ENCODE measurements at places on chromosomes 4 and X. TPM values are rescaled to one million over a fixed set of nuclear protein-coding genes. Genes with fewer than 3 reads are reported as not detected.

- no peak for DNase-seq
These were observed 780.4 kb upstream of the MAGEB2 start for GRCh38 chrX:29434939-29435338.

- DNase-seq: no peak
These were observed 24.2 kb downstream of the ATP5ME start for GRCh38 chr4:649751-650310.

DNA sequence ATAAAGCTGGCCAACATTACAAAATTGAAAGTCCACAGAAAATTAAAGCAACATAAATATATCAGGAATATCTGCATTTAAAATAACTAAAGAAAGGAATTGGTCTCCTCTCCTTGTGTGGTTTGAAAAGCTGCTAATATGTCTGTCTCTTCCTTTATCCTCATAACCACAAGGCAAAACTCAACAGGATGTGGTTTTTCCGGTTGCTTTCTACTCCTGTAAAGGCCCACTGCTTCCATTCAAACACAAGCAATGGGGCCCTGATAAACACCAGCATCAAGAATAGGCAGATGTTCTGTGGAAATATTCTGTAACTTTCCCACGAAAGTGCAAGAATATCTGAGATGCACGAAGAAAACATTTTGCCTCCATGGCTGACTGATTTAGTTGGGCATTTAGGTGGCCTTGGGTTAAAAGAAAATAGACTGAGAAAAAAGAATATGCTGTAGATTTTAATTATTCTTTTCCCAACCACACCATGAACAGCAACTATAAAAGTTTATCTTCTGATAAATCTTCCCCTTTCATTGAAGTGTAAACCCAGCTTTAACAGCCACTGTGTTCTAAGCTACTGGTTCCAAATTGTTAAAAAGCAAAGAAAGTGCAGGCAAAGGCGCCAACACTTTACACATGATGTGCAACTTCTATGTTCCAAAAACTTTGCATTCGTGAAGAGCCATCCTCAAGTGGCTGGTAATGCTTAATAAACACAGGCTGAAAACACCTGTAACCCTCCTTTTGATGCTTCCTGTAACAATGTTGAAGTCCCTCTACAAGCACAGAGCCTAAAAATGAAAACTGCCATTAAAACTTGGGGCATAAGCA lies 50.5 kb upstream of the NDST3 start:
- DNase-seq: no peak

DNA sequence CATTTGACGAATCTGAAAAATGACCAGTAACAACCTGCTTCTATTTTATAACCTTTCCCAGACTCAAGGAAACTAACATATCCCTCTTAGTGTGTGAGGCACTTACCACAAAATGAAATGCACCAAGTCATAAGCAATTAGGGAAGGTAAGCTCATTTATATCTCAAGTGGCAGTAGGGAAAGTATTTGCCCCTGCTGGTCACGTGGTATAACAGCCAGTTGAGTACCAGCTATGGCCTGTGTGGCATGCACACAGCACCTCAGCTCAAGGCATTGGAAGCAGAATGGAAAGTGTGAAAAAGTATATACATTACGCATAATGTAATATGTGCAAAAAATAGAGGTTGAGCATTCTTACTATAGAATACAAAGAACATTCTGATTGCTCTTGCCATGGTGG lies 178.3 kb upstream of the GYPA start:
- DNase-seq: no peak

- DNase-seq: no peak
These were observed 38.6 kb downstream of the TMEM150C start for GRCh38 chr4:82523179-82523578.

DNA sequence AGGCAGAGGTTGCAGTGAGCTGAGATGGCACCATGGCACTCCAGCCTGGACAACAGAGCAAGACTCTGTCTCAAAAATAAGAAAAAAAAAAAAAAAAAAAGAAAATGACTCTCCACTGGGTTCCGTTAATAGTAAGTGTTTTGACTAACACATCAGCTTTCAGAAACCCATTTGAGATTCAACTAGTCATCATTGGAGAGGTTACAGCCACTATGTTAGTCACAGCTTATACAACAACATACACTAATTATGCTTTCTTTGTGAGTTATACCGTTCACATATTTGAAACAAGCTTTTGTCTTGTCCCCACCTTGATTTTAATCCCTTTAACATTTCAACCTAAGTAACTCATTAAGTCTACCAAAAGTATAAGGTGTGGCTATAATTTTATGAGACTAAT lies 48.2 kb downstream of the HADH start:
- DNase-seq: no peak

- peak; percentile 91 for DNase-seq
These were observed at the start of gene WDR13 for GRCh38 chrX:48597353-48598264. Gene WDR13 (plus strand): TSS chrX:48597492. CDS start chrX:48597997, 505 bp downstream.

DNA sequence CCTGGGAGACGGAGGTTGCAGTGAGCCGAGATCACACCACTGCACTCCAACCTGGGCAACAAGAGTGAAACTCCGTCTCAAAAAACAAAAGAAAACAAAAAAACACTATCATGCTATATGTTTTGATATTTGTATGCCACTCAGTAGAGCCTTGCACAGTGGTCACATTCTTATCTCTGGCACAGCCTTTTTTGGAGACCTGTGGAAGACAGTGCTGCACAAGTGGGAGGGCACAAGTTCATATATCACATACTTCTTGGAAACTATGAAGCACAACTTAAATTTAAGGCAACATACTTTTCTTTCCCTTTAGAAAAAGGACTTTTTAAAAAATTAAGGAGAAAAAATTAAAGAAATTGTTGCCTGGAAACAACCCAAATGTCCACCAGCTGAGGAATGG lies 14.4 kb upstream of the S100G start:
- no peak for DNase-seq

DNA sequence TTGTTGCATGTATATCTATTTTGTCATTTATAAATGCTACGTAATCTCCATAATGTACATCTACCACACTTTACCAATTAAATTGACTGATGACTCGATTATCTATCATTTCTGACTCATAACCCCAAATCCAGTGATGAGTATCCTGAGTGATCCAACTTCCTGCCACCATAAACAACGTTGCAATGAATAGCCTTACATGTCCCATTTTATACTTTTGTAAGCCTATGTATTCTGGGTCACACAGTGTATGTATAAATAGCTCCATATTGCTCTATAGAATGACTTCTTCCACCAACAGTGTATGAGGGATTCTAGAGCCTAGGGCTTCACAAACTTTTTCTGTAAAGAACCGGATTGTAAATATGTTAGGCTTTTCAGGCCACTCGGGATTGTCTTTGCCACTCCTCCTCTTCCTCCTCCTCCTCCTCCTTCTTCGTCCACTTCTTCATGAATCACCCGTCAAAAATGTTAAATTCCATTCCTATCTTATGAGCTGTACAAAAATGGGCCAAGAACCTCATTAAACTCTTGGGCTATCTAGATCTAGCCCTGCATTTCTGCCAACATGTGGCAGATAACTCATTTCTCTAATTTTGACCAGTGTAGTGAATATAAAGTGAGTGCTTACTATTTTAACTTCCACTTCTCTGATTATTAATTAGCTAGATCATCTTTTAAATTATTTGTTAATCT lies 672.2 kb upstream of the AMOT start:
- DNase-seq: no peak

DNA sequence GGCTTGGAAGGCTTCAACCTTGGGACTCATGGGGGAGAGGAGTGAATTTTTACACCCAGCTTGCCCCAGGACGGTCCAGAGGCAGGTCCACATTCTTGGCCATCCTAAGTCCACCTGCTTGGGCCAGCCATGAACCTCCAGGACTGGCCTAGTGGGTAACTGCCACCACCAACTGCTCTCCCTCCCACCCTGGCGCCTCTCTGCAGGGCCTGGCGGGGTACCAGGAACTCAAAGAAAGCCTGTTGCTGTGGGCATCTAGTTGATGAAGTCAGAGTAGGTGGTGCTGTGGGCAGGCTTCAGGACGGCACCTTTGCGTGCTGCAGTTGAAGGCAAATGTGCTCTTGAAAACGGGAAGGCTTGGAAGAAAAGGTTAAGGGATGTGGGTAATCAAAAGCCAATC lies 12.0 kb downstream of the BCOR start:
- DNase-seq: no peak

DNA sequence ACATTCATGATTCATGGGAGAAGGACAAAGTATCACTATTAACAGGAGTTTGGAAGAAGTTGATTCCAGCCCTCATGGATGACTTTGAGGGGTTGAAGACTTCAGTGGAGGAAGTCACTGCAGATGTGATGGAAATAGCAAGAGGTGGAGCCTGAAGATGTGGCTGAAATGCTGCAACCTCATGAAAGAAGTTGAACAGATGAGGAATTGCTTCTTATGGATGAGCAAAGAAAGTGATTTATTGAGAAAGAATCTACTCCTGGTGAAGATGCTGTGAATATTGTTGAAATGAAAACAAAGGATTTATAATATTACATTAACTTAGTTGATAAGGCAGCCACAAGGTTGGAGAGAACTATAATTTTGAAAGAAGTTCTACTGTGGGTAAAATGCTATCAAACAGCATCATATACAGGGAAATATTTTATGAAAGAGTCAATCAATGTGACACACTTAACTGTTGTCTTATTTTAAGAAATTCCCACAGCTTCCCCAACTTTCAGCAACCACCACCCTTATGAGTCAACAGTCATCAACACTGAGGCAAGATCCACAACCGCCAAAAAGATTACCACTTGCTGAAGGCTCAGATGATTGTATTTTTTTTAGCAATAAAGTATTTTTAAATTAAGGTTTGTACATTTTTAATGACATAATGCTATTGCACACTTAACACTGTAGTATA lies 302.6 kb downstream of the CBLL2 start:
- DNase-seq: no peak

DNA sequence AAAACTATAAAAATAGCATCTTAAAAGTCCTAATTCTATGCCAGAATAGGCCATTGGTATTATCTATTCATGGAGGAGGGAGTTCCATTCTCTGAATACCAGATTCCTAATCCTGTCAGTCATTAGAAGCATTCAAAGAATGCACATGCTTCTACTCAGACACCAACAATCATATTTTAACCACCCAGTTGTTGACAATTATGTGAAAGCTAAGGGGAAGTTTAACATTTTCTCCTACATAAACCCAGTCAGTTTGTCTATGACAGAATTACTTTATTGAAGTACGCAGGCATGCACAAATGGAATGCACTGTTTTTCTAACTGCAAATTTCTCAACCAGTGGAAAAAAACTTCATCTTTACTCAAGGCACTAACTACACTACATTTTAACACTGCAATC lies 69.6 kb upstream of the MTNR1A start:
- DNase-seq: no peak

DNA sequence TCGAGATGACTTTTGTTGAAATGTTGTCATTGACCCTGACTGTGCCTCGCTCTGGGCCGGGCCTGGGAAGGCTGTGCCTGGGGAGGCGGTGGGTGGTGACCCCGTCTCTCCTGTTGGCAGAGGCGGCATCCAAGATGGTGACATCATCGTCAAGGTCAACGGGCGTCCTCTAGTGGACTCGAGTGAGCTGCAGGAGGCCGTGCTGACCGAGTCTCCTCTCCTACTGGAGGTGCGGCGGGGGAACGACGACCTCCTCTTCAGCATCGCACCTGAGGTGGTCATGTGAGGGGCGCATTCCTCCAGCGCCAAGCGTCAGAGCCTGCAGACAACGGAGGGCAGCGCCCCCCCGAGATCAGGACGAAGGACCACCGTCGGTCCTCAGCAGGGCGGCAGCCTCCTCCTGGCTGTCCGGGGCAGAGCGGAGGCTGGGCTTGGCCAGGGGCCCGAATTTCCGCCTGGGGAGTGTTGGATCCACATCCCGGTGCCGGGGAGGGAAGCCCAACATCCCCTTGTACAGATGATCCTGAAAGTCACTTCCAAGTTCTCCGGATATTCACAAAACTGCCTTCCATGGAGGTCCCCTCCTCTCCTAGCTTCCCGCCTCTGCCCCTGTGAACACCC lies 36.4 kb downstream of the HTRA3 start:
- no peak for DNase-seq

DNA sequence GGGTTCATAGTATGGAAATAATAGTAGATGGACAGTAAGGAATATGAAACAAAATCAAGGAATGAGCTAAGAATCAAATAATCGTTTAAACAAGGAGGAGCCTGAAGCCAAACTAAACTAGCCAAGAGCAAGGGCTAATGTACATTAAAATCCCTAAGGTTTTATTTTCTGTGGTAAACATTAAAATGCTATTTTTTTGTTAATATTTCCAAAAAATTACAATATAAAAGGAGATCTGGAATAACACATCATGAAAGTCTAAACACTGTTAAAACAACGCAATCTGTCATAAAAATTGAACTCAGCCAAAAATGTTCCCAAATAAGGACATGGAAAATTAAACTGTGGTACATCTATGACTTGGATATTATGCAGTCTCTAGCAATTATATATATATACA lies 188.2 kb downstream of the RNF150 start:
- DNase-seq: no peak

DNA sequence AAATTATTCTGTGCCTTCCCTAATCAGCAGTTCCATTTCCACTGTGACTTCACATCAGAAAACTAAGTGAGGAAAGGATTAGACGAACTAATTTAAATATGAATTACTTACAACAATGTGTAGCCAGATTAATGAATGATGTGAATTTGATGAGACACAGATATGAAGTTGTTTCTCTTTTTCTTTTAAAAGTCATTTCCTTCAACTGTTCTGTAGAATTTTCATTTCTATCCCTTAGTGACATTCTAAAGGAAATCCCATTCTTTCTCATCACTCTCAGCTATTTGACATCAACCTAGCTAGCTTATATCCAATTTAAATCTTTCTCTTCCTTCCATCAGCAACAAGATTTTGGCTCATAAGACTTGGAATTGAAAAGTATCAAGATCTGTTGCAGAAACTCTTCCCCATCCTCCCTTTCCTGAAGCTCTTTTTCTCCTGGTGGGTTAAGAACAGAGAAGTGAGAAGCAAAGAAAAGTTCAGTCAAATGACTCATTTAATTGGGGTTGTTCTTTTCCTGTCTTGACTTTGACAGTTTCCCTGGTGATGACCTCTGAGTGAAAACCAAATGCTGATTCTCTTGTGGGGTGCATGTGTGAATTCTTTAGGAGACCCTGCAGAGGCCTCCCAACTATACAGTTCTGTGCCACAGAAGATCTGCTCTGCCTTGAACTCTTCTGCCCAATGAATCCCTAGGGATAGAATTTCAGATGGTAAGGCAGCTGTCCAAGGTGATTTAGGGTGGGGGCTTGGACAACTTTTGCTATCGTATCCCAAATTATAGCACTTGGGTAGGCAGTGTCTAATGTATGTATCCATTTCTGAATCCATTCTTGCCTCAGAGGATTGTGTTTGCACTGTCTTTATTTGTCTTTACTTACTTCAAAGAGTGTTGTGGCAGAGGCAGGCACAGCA lies 232.5 kb upstream of the GPRIN3 start:
- DNase-seq: no peak

The RADX gene
- not detected for polyA plus RNA-seq

The DGAT2L6 gene
- polyA plus RNA-seq: not detected

The FGF5 gene
- 17.7 TPM for polyA plus RNA-seq

The PRR32 gene
- polyA plus RNA-seq: not detected

The DUSP9 gene
- polyA plus RNA-seq: 0.05 TPM

The RIBC1 gene
- polyA plus RNA-seq: 0.33 TPM

The AKAP4 gene
- not detected for polyA plus RNA-seq
